ENCODE measurements at places on chromosomes 1 and 21.

DNA sequence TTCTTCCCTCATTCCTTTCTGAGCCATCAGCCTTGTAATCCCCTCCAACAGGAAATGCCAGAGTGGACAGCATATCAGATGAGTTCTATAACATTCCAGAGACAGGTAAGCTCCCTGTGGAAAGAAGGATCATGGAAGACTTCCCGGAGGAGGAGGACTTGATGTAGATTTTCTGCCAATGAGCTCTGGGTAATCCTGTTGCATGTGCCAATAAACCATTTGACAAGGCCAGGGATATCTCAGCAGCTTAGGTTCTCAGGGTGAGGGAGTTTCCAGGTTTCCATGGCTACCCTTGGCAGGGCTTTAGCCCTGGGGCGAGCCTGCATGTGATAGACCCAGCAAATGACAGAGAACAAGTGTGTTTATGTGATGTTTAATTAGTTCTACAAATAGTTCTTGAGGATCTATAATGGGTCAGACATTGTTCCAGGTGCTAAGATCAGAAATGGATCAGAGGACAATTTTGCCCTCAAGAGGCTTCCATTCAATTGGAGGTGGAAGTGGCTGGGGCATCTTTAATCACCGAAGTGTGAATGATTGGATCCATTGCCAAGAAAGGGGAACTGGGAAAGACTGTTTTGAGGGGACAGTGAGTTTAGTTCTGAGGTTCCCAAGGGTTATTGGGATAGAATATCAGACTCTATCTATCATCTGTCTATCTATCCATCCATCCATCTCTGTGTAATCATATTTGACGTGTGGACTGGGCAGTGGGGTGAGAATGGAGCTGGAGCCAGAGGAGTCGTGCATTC lies 6.9 kb downstream of the PLA2G5 start:
- no peak for DNase-seq

- DNase-seq = no peak
These were observed 87.5 kb upstream of the KCTD3 start for GRCh38 chr1:215479567-215479966.

DNA sequence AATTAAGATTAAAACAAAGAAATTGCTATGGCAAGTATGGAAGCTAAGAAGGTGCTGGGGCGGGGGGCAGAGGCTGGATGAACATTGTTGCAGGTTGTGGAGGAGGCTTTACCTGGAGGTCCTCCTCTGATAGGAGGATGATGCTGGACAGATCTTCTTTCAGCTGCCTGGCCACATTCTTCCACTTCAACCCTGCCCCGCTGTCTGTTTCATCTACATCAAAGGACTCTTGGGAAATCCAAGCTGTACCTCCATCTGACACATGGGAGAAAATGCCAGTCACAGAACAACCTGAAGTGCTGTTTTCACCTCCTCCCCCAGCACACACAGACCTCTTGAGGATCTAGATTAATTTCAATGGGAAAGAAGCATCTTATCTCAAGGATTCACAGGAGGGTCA lies 5.3 kb downstream of the DFFA start:
- no peak for DNase-seq

- no peak for DNase-seq
These were observed 139.8 kb downstream of the RYR2 start for GRCh38 chr1:237181743-237182317.

- no peak for DNase-seq
These were observed 1.9 kb upstream of the S100A8 start for GRCh38 chr1:153392822-153393221.

DNA sequence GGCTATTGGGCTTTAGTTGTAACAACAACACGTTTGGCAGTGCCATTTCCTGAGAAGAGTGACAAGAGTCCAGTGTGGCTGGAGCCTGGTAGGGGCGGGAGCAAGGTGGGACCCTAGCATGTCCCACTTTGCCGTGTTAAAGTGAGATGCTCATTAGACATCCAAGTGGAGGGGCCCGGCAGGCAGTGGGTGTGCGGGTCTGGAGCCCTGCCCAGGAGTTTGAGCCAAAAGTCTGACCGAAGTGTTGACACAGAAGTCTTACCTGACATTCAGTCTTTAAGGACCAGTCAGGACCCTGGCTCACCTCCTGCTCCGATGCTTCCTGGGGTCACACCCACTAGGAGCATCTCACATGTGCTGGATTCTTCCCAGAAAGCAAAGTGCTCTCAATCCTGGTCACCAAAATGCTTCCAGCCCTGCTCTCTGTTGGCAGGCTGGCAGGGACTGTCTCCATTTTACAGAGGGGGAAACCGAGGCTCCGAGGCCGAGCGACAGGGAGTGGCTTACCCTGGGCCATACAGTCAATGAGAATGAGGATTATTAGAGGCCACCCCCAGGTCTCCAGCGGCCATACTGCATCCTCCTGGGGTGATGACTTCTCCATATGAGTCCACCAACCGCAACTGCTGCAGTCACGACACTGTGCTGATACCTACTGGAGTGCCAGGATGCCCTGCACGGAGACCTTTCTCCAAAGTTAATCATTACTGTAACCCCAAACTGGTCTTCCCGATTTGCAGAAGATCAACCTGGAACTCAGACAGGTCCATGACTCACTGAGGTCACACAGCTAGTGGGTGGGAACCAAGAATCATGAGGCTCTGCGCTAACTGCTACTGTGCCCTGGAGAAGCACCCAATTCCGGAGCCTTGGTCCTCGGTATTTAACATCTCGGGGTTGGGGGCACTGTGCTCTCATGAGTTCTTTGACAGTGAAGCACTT lies 112.7 kb downstream of the PRDM2 start:
- DNase-seq = no peak

DNA sequence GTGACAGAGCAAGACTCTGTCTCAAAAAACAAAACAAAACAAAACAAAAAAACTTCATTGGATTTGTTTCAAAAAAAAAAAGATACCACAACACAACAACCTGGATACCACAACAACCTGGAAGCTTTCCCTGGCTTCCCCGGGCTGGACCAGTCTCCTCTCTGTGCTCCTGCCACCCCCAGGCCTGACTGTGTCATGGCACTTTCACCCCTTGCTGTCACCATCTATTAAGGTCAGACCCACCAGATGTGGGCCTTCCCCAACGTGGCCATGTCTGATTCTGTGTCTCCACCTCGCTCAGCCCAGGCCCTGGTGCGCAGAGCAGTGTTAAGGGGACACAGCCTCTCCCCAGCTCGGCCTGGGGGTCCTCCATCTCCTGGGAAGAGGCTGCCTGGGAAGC lies 28.3 kb upstream of the ACOT11 start:
- no peak for DNase-seq

DNA sequence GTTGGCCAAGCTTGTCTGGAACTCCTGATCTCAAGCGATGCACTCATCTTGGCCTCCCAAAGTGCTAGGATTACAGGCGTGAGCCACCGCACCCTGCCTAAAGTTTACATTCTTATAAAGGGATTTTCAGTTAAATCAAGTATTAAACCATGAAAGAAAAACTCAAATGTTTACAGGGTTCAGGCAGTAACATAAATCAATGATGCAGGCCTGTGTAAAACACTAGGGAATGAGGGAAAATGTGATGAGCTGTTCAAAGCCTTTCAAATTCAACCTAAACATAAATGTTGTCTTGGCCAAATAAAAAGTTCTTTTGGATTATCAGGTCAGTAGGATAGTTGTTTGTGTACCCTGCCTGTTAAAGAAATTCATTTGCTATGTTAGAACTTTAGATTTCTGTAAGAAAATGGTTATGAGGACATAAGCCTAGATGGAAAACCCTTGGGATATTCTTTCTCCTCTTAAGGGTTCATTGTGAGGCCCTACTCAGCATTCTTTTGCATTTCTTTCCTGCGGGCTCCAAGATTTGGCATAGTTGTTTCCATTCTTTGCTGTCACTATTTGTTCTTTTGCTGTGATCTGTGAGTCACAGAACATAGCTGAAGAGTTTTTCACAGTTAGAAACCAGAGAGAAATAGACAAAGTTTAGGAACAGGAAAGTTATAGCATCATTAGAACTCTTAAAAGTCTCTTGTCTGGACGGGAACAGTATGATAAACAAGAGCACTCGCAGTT lies 8.9 kb upstream of the ZRANB2 start:
- no peak for DNase-seq

DNA sequence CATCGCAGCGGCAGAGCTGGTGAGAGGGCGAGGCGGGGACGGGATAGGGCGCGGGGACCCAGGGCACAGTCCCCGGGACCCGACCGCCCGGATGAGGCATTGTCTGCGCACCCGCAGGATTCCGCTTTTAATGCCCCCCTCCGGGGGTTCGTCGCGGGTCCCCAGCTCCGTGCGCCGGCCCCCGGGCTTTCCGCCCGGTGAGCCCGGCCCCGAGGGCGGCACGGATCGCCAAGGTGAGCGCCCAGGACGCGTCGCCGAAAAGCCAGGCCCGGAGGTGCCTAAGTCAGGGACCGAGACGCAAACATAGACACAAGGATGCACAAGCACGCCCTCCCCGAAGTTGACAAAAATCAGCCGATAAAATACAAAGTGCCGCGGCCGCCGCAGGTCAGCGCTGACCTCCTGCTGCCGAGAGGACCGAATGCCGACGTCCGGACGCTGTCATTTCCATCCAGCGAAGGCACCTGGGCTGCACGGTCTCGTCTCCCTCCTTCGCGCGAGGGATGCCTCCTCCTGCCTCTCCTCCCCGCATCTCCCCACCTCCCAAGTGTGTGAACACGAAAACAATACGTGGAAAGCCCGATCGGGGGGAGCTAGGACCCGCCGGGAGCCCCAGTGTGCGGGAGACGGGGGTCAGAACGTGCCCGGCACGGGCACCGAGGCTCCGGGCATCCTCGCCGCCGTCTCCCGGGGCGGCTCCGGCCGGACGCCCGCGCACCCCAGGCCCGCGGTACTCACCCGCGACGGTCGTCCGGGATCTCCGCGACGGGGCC lies 101.1 kb upstream of the SOD1 start:
- peak; percentile 31 for DNase-seq

DNA sequence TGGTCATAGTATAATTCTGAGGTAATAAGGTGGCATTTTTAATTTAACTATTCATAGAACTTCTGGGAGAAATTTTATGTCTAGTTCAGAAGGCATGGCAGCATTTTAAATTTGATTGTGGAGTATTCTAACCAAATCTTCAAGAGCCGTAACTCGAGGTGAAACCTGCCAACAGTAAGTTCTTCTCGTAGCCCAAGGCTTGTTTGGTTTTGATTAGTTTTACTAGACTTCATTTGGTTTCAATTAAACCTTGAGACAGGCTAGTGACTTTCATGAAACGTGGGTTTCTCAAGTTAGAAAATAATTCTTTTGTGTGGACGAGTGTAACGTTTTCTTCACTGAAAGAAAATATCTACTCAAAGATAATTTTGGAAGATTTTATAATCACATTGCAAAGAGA lies 395.5 kb downstream of the USP25 start:
- no peak for DNase-seq
